Stimulated activated CD8-positive, alpha-beta memory T cell treated with anti-CD3 and anti-CD28 coated beads, Interleukin-7, amount 100 ng/mL, for 4 hours (primary cell): ENCODE measurements at places on chromosomes 5 and 9.

DNA sequence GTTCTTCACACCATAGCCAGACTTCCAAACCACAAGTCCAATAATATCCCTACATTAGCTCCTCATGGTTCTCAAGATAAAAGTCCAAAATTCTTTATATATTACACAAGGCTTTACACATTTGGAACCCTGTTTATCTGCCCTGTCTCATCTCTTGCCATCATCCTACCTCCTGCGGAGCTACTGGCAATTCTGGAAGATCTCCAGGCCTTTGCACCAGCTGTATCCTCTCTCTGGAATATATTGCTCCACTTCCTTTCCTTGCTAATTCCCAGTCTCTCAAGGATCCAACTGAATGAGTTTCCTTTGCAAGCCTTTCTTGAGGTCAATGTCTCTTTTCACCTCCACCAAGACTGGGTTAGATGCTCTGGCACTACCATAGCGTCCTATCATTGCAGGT lies 41.3 kb upstream of the MIER3 start:
- DNase-seq: no peak

DNA sequence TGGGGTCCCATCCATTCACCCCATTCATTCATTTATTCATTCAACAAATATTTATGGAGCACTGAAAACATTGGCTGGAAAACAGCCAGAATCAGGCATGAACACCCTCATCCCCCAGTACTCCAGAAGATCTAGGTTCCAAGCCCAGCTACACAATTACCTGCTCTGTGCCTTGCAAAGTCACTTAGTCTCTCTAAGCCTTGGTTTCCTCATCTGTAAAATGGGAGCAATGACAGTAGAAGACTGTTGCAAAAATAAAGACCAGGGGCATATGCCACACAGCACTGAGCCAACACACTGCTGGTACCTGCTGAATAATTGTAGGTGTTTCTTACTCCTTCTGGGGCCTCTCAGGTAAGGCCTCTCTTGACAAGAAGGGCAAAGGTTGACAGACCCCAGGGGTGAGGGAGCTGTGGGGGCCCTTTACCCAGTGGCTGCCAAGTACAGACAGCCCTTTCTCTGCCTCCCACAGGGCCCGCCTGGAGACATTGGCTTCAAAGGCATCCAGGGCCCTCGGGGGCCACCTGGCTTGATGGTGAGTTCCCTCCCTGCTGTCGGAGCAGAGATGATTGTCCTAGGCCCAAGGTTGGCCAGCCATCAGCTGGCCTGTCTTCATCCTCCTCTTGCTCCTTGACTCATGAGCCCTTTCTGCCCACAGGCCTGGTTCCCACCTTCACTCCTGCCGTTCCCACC lies 22.6 kb upstream of the ORM1 start:
- DNase-seq: no peak

DNA sequence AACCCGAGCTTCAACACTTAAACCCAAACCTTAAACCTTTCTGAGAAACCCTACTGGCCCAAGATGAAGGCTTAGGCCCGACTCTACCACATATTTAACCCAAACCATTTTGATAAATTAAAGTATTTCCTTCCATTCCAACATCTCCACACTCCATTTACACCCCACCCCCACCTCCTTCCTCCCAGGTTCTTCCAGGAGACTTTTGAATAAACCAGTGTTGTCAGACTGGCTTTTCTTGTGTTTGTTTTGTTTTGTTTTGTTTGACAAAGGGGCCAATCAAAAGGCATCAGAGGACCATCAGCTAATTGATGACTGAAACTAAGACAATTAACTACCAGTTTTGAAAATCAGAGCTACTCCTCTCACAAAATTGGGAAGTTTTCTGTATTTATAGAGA lies 4.6 kb upstream of the ZNF608 start:
- no peak for DNase-seq

- no peak for DNase-seq
Measured at GRCh38 chr5:32304622-32305021, 8.1 kb downstream of the MTMR12 start.

DNA sequence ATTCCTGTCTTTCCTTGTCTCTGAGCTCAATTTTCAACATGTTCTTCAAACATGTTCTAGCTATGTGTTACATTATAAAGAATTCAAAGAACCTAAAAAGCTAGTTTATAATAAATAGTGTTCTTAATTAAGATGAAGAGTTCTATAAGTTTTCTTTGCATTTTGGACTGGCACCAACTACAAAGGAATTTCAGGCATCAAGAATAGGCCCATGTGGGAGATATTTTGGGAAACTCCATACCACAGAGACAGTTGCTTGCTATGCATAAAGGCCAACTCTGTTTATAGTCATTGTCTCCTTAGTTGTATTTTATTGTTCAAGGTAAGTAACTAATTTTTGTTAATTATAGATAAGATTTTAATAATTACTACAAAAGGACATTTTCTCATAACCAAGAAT lies 4.5 kb downstream of the SLF1 start:
- no peak for DNase-seq

DNA sequence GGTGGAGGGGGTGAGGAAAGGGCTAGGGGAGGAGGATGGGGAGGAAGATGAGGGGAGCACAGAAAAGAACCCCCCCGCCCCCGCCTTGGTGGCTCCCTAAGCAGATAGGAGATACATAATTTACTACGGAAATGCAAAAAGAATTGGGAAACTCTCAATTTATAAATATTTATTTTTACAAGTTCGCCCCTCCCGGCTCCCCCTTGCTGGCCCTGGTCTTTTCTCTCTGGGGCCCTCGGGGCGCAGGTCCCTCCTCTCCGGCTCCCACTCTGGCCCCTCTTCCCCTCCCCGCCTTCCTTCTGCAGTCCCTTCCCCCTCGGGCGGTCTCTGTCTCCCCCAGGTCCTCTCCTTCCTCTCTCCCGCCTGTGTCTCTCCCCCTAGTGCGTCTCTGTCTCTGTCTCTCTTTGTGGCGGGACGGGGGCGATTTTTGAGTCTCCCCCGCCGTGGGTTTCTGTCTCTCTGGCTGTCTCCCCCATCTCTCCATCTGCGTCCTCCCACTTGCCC lies 173.6 kb upstream of the IER5L start:
- DNase-seq: no peak

GRCh38 chr5:87413343-87413645 lies 564 bp upstream of the CCNH start:
- DNase-seq: no peak
